ENCODE measurements at places on chromosomes 4 and X.

GRCh38 chrX:152647978-152648377 lies 10.3 kb downstream of the GABRQ start:
- no peak for DNase-seq

DNA sequence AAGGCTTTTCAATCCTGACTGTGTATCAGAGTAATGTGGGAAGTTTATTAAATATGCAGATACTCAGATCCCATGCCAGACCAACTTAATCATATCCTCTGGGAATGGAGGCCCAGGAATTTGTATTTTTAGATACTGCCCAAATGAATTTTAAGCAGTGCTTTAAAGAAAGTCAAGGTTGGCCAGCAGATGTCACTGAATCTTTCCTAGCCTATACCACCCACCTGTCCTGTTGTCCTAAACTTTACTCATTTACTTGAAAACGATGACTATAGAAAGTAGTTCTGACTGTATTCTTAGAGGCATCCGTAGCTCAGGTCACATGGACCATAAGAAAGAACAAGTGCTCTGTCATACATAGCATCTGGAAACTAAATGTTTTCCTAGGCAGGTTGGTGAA lies 79.9 kb downstream of the AMOT start:
- DNase-seq: no peak

DNA sequence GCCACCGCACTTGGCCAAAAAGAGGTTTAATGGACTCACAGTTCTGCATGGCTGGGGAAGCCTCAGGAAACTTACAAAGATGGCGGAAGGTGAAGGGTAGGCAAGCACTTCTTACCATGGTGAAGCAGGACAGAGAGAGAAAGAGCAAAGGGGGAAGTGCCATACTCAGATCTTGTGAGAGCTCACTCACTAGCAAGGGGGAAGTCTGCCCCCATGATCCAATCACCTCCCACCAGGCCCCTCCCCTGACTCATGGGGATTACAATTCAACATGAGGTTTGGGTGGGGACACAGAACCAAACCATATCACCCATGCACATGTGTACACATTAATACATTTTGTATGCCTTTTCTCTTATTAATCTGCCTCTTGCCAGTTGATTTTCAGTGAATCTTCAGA lies 77.2 kb upstream of the HSD17B10 start:
- DNase-seq: no peak

DNA sequence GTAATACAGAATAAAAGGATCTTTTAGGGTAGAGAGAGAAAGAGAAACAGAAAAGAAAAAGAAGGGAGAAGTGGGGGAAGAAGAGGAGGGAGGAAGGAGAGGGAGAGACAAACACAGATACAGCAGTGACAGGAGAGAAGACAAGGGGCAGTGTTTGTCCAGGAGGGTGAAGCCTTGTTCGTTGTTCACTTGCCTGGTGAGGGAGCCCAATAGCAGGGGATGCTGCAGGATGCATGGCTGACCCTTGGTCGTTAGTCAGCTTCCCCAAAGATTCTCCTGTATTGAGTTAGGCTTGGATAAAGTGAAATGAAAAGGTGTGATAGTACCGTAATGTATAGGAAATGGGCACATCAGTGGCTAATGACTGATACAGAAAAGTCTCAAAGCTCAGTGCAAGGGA lies 403.7 kb downstream of the IL15 start:
- DNase-seq: no peak

GRCh38 chr4:77826275-77826674 lies 7.1 kb upstream of the CNOT6L start:
- no peak for DNase-seq

DNA sequence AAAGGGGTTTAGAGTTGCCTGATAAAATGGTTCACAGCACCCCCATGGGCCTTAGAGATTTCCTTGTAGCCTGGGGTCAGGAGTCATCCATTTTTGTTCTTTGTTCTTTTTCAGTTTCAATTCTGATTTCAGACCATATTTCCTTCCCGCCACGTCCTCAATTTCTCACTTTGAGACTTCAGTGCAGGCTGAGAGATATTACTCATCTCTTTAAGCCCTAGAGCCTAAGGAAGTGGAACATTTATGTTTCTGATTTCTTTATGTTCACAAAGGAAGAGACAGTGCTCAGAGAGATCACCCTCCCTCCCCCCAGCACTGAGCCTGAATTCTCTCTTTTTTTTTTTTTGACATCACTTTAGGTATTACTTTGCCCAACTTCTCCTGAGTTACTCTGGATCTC lies 56.3 kb downstream of the MSN start:
- no peak for DNase-seq

GRCh38 chrX:78331708-78332107 lies 4.3 kb upstream of the CYSLTR1 start:
- no peak for DNase-seq

GRCh38 chrX:118189000-118189399 lies 72.4 kb upstream of the KLHL13 start:
- DNase-seq: no peak

GRCh38 chr4:119480331-119480730 lies 148.3 kb downstream of the PDE5A start:
- no peak for DNase-seq

- no peak for DNase-seq
Observed at GRCh38 chr4:56289934-56290333, 97.4 kb downstream of the AASDH start.

DNA sequence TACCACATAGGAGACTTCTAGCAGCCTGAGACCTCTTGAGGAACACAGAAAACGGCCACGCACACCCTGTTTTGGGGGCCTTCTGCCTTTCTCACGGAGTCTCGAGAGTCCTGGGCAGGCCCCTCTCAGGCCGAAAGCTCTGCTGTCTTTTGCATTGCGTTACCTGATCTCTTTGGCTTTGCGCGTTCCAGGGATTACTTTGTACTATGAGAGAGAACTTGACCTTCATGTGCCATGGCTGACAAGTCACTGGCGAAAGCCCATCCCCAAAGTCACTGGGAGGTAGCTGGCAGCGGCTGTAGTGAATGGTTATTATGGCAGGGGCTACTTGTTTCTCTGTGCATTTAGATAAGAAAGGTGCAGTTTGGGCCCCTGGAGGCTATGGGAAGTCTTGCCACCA lies 8.0 kb upstream of the NAT8L start:
- DNase-seq: no peak

- DNase-seq: no peak
Observed at GRCh38 chr4:123748806-123749205, 352.2 kb downstream of the SPRY1 start.

DNA sequence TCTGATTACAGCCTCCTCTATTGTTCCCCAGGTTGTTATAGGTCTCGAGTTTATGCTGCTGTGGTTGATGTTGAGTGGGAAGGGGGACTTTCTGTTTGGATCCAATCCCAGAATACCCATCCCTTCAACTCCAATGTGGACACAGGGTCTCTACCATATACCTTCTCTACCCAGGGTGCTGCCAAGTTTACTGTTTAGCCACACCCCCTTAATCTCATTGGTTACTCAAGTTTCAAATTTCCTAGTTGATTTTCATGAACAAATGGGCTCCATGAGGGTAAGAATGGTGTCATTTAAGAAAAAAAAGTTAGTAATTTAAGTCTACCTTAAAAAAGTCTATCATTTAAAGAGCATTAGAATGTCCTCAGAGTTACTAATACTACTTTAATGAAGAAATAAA lies 3.6 kb upstream of the SPP1 start:
- DNase-seq: no peak

DNA sequence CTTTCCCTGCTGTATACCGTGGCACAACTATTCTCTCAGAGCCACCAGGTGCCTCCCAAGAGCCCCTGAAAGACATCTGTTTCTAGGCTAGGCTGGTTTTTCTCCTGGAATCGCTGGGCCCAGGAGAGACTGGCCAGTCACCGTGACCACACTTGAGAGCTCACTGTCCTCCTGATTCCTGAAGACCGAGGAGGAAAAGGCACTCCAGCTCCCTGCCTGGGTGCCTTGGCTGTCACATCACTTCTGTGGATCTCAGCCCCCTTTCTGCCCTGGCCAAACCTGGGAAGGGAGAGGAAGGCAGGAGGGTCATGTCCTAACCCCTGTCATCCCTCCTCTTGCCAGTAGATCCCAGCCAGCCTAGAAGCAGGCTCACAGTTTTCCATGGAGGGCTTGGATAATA lies 54.7 kb upstream of the LAS1L start:
- DNase-seq: no peak

- DNase-seq: no peak
Observed at GRCh38 chr4:43066415-43066814, 173.9 kb downstream of the GRXCR1 start.

GRCh38 chrX:23811108-23811651 lies 28.2 kb downstream of the SAT1 start:
- DNase-seq: no peak

DNA sequence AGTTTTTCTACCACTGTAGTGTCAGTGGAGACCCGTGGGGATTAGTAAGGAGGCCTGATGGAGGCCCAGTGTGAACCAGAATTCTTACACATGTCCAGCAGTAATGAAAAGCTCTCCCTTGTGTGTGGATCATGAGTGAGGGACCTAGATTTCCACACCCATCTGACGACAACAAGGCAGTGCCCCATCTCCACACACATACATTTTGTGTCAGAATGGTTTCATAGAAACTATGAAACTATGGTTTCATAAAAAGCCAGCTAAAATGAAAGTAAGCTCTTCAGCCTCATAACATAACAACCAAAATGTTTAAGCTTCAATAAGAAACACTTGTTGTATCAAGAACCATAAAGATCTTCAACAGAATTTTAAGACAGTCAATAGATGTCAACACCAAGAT lies 884.5 kb upstream of the ADGRL3 start:
- no peak for DNase-seq

DNA sequence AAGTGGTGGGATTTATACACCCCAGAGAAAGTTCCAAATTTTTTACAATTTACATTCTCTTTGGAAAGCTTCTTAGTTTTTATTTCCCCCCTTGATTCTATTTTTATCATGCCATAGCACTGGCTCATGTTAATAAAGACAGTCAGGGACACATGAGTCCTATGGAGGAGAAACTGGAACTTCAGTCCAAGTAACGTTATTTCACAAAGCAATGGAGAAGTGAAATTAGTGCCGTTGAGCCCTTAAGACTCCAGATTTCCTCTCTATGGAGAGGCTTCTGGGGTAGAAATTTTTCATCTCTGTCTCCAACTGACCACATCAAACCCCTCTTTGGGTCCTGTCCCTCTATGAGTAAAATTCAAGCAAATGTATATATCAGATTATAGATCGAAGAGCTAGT lies 12.8 kb upstream of the TASL start:
- DNase-seq: no peak

DNA sequence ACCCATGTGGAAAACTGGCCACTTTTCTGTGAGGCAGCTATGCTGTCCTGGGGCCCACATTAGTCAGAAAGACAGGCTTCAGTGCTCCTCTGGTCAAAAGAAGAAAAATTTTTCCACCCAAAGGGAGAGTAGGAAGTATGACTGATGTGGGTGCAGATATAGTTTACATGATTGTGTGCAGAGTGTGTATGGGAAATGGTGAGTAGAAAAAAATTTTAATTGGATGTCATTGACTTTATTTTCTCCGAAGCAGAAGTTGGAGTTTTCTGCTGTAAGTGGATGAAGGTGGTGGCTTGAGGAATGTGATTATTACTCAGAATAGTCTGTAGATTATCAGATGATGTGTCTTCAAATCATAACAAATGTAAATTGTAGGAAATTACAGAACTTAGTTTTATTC lies 241.5 kb upstream of the IGFBP7 start:
- DNase-seq: no peak

- no peak for DNase-seq
Observed at GRCh38 chrX:19627081-19627480, 111.8 kb upstream of the MAP3K15 start.

DNA sequence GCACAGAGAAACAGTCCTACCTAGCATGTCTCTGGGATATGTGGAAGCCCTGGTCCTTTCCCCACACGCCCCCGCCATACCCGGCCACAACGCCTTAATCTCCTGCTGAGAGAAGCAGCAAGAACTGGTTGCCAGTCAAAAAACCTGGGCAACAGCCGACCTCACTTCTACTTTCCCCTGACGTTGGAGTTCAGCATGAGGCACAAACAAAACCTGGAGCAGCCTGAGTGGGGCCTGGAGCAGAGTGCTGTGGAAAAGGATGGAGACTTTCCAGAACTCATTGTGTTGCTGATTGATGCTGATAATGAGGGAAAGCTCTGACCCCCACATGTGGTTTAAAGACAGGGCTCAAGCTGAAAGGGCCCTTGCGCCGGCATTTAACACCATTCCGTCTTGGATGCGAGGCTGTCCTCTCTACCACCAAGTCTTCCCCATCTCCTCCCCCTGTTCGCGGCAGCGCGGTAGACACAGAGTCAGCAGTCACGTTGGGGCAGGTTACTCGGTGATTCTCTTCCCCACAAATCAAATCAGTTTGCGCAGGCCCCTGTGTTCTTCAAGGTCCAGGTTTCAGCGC lies 666 bp downstream of the CCDC158 start:
- no peak for DNase-seq
